ENCODE measurements at places on chromosomes 16 and 17. TPM values are rescaled to one million over a fixed set of nuclear protein-coding genes. Genes with fewer than 3 reads are reported as not detected.
A peak's percentile ranks its signal among the peaks of the same experiment; 100 is the strongest.

DNA sequence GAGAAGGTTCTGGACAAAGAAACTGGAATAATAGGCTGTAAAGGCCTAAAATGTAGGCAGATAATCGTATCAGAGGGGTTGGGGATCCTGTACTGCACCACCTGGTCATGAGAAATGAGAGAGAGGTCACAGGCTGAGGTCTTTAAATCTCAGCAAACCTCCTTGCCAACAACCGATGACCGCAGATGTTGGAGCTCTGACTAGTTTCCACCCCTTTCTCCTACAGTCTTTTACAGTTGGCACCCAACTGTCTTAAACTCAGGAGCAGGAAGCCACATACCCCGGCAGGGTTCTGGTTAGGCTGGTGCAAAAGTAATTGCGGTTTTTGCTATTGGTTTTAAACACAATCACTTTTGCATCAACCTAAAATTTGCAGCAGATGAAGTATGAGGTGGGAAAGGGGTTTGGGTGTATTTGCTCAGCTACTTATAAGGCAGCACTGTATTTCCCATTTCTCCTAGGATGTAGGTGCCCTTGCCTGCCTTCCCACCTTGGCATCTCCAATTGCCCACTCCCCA lies 261.8 kb upstream of the MYOCD start:
- H3K27ac ChIP-seq, result no peak overlapping the region
- H3K4me3 ChIP-seq, result no peak overlapping the region
- no peaks in the 10 kb centered on the region for H3K36me3 ChIP-seq
- no peak for DNase-seq

- H3K27ac ChIP-seq, result no peak overlapping the region
- peaks cover 14% of the 10 kb centered on the region for H3K4me1 ChIP-seq
- no peak for DNase-seq
- peaks cover 50% of the 10 kb centered on the region for H3K36me3 ChIP-seq
- no peak overlapping the region for H3K4me3 ChIP-seq
Measured at GRCh38 chr17:535198-535597, 179.4 kb downstream of the VPS53 start.

DNA sequence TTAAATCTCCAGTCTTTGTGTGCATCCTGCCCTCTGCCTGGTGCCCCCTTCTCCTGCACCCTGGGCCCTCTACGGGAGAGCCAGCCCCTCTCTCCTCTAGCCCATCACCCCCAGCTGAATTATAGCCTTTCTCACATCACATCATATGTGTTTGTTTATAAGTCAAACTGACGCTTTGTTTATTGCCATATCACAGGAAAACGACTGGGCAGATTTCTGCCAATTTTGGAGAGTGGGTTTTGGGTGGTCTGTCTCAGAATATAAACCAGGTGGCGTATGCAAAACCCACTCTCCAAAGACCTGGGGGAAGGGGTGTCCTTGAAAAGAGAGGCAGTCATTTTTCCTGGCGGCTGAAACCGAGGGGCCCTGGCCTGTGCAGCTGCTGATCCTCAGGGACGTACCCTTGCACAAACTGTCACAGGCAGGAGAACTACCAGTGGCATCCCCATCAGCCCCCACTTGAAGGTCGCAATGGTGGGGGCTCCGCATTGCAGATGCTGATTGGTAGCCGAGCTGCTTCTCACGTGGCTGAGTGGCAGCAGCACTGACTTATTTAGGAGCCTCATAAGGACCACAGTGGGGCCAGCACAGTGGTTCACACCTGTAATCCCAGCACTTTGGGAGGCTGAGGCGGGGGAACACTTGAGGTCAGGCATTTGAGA lies 34.8 kb upstream of the CDC42EP4 start:
- H3K27ac ChIP-seq, result no peak overlapping the region
- H3K27me3 ChIP-seq, result no peaks in the 10 kb centered on the region
- H3K36me3 ChIP-seq, result no peaks in the 10 kb centered on the region
- no peak overlapping the region for H3K4me3 ChIP-seq
- no peaks in the 10 kb centered on the region for H3K4me1 ChIP-seq

- H3K4me3 ChIP-seq, result no peak overlapping the region
- no peaks in the 10 kb centered on the region for H3K4me1 ChIP-seq
- H3K27ac ChIP-seq, result no peak overlapping the region
- DNase-seq, result no peak
- no peaks in the 10 kb centered on the region for H3K27me3 ChIP-seq
- H3K36me3 ChIP-seq, result no peaks in the 10 kb centered on the region
Measured at GRCh38 chr17:63335831-63336230, 110.3 kb downstream of the CYB561 start.

DNA sequence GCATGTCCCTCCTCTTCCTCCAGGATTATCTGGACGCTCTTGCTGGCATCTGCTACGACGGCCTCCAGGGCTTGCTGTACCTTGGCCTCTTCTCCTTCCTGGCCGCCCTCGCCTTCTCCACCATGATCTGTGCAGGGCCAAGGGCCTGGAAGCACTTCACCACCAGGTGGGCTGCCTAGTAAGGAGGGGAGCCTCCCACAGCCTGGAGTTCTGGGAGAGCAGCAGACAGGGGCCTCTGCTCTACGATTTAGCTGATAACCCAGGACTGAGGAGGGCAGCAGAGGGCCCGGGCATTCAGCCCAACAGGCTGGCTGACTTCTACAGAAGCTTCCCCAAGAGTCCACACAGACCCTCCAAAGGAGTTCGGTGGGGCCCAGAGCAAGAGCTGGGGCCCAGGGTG lies 21.8 kb upstream of the DNAI2 start:
- no peaks in the 10 kb centered on the region for H3K27me3 ChIP-seq
- H3K4me3 ChIP-seq, result no peak overlapping the region
- H3K36me3 ChIP-seq, result no peaks in the 10 kb centered on the region
- DNase-seq, result no peak
- H3K27ac ChIP-seq, result no peak overlapping the region

GRCh38 chr17:75691801-75692626 lies 24.9 kb downstream of the SAP30BP start:
- H3K27ac ChIP-seq, result peak overlapping the region; percentile 74
- no peak overlapping the region for H3K4me3 ChIP-seq
- H3K36me3 ChIP-seq, result peaks cover 14% of the 10 kb centered on the region
- no peak for DNase-seq
- no peaks in the 10 kb centered on the region for H3K27me3 ChIP-seq
- H3K4me1 ChIP-seq, result peaks cover 41% of the 10 kb centered on the region

DNA sequence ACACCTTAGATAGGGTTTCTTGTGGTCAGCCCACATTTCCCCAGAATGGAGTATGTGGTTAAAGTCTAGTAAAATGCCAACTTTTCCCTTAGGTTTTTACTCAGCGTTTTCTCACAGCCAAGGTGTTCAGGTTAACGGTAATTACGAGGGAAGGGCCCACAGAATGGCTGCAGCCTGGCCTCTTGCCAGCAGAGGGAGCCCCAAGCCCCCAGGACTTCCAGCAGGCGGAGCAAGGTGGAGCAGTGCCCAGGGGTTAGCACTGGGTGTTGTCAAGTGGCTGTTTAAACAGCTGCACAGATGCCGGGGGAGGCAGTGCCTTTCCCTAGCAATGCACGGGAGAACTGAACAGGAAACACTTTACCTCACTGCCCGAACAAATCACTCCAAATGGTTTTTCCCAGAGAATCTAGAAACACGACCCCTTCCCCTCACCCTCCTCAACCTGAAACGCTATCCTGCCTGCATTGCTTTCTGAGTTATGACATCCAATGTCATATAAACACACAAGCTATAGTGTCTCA lies 6.6 kb downstream of the PHB1 start:
- H3K4me3 ChIP-seq, result no peak overlapping the region
- H3K36me3 ChIP-seq, result peaks cover 37% of the 10 kb centered on the region
- peak; percentile 90 for DNase-seq
- H3K27me3 ChIP-seq, result no peaks in the 10 kb centered on the region
- peak overlapping the region; percentile 72 for H3K27ac ChIP-seq

- no peaks in the 10 kb centered on the region for H3K4me1 ChIP-seq
- no peak overlapping the region for H3K27ac ChIP-seq
- H3K4me3 ChIP-seq, result no peak overlapping the region
- H3K36me3 ChIP-seq, result no peaks in the 10 kb centered on the region
Measured at GRCh38 chr17:21357281-21357680, 18.9 kb upstream of the KCNJ12 start.

- H3K4me3 ChIP-seq, result no peak overlapping the region
- peaks cover 23% of the 10 kb centered on the region for H3K27me3 ChIP-seq
- H3K36me3 ChIP-seq, result no peaks in the 10 kb centered on the region
- no peak overlapping the region for H3K27ac ChIP-seq
Measured at GRCh38 chr17:46810837-46811236, 7.7 kb downstream of the WNT3 start.

DNA sequence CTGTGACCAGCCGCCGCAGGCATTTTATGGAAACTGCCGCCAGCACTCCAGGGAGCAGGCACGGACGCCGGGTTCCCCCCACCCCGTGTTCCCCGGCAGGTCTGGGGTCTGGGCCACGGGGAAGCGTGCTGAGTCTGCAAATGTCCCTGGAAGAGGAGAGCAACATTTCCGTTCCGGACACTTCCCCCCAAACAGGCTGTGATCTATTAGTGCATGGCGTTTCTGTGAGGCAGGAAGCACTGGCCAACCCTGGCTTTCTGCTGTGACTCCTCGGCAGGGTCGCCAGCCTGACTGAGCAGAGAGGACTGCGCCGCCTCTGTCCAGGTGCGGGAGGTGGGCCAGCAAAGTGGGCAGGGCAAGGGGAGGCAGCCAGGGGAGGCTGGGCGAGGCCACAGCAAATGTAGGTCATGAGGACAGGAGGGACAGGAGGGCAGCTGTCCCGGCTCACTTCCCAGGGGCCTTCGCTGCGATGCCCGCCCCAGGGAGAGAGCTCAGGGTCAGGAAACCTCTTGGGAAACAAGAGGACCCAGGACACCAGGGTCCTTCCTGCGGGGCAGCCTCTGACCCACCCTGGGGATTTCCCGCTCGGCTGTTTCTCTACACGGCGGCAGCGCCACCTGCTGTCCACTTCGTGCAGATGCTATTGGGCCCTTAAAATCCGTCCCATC lies 9.5 kb downstream of the FOXF1 start:
- DNase-seq, result peak; percentile 66
- no peak overlapping the region for H3K27ac ChIP-seq
- H3K36me3 ChIP-seq, result no peaks in the 10 kb centered on the region
- H3K27me3 ChIP-seq, result peaks cover 45% of the 10 kb centered on the region

GRCh38 chr17:64270885-64271284 lies 7.8 kb upstream of the TEX2 start:
- peak overlapping the region; percentile 46 for H3K4me3 ChIP-seq
- H3K4me1 ChIP-seq, result peaks cover 16% of the 10 kb centered on the region
- H3K27ac ChIP-seq, result peak overlapping the region; percentile 81
- peaks cover 5% of the 10 kb centered on the region for H3K36me3 ChIP-seq
- H3K27me3 ChIP-seq, result peaks cover 9% of the 10 kb centered on the region

DNA sequence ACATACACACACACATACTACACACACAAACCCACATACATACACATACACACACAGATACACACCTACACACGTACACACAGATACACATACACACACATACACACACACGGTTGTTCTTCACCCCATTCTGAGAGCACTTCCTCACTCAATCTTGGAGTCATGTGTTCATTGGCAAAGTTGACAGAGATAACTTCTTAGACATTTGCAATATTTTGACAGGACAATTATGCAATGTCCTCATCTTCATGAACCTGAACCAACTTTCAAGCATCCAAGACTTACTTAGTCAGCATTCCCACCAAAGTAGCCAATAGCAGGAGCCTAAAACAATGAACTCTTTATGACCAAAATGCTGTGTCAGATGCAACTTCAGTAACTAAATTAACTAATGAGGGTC lies 77.1 kb upstream of the DNAH17 start:
- H3K4me1 ChIP-seq, result peaks cover 6% of the 10 kb centered on the region
- H3K27ac ChIP-seq, result no peak overlapping the region
- no peak overlapping the region for H3K4me3 ChIP-seq
- H3K27me3 ChIP-seq, result peaks cover 6% of the 10 kb centered on the region
- DNase-seq, result no peak
- peaks cover 2% of the 10 kb centered on the region for H3K36me3 ChIP-seq

Gene ABI3
- 86.4 TPM for total RNA-seq

Gene KRTAP4-5
- not detected for total RNA-seq

Gene PRR29
- total RNA-seq, result 1.00 TPM

Gene TEX14
- total RNA-seq, result 0.43 TPM

Gene SOST
- not detected for total RNA-seq

Gene NHLRC4
- 3.0 TPM for total RNA-seq

Gene MYH8
- total RNA-seq, result not detected

Gene TCAP
- 2.7 TPM for total RNA-seq
